ENCODE measurements at places on chromosomes 12 and 14.

DNA sequence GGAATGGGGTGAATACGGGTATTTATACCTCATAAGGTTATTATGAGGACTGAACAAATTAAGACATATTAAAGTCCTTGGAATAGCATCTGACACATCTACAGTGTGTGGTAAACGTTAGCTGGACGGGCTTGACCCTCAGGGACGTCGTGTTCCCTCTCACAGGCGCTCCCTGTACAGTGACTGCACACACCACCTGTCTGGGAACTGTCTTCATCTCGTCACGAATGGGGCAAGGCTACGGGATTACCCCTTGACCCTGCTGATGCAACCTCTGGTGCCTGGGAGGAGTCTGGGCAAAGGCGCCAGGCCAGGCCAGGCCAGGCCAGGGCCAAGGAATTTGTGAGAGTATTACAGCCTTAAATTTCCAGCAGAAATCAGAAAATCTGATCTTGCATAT lies 191.1 kb downstream of the CALM1 start:
- DNase-seq = no peak

GRCh38 chr14:32559048-32559447 lies 229.9 kb downstream of the AKAP6 start:
- no peak for DNase-seq

DNA sequence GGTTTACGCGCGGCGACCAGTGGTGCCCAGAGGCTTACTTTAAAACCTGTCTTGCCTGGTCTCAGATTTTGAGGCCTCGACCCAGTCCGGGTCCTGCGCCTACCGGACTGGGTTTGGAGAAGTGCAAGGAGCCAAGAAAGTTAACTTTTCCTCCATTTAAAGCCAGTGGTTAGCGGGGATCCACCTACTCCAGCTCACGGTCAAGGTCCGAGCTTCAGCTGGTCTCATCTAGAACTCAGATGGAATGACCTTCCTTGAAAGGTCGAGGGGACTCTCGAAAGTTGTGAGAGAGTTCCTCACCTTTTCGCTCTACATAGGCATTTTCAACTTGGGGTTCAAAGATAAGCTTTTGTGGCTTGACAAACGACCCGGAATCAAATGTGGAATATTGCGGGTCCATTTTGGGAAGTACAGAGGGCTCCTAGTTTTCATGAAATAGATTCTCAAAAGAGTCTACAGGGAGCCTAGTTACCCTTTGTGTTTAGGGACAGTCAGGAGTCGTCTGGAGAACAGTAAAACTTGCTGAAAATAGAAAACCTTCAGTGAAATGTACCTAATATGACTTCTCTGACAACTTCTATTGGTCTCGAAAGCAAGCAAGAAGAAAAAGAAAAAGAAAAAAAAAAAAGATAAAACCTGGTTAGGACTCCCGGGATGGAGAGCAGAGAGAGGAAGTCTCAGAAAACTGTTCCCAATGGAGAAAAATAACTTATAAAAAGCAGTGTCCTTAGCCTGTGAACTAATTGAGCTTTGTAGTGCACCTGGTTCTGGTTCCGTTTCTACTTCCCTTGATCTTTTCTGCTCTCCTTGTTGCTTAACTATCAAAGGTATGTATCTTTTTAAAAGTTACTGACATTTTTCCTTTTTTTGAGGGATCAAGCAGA lies 1.4 kb downstream of the KCNMB4 start:
- no peak for DNase-seq

DNA sequence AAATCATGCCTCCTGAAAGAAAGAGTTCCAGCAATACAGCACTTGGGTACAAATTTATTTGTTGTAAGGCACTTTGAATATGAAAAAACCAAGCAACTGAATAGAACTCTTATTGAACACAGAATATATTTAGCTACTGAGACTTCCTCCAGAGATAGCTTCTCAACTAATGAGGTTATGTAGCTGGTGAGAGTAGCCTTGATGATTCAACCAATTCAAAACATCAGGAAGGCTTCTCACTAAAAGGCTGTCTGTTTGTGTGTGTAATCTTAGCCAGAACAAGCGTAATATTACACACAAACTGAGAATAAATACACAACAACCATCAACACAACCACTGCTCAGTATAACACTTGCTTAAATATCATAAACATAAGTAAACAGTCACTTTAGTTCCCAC lies 20.4 kb downstream of the EIF2B2 start:
- DNase-seq = no peak

GRCh38 chr14:72904840-72905561 lies 11.1 kb upstream of the DPF3 start:
- DNase-seq = peak; percentile 52

DNA sequence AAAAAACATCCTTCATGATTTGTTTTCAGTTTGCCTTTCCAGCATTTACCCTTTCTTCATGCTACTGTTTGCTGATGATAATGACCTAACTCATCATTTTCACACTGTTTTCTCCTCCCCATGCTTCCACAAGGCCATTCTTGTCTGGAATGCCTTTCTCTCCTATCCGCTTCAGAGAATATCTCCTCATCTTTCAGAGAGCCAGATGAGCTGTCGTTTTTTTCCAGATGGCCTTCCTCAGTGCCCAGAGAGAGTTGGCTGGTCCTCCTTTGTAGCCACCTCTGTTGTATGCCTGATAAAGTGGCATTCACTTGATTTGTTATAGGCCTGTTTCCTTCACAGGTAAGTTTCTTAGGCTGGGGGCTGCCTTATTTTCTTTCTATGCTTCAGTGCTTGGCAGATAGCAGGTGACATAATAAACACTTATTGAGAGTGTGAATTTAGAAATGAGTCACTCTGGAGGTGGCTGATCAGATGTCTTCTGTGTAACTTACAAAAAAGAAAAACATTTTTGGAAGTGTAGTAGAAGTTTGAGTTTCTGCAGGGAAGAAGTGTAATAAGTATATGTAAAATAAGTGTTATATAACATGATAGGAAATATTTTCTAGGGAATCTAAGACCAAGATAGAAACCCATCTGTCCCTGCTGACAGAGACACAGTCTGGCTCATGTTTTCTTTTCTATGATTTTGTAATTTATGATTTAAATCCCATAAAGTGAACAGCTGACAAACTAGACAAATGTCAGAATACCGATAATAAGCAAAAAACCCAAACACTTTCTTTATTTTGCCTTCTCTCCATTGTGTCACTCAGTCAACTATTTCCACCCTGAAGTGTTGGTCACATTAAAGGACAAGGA lies 174.5 kb downstream of the DACT1 start:
- DNase-seq = no peak

DNA sequence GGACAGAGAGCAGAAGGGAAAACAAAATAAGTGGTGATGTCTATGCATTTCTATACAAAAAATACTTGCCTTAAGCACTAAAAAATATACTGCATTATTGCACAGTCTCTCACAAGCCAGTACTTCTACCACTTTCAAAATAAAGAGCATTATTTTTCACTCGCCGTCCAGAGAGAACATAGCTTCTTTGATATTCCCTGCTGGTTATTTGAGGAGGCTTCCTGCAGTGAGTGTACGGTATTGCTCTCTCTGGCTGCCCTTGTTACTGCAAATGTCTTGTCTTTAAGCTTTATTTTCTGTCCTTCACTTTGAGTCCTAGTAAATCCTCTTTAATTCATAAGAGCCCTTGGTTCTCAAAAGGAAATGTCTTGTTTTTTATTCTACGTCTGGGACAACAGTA lies 81.1 kb downstream of the EML1 start:
- no peak for DNase-seq

- DNase-seq = peak; percentile 45
Observed at GRCh38 chr12:9118158-9118557, 2.4 kb upstream of the A2M start.

GRCh38 chr14:78005325-78005724 lies 164.8 kb upstream of the NRXN3 start:
- DNase-seq = no peak

DNA sequence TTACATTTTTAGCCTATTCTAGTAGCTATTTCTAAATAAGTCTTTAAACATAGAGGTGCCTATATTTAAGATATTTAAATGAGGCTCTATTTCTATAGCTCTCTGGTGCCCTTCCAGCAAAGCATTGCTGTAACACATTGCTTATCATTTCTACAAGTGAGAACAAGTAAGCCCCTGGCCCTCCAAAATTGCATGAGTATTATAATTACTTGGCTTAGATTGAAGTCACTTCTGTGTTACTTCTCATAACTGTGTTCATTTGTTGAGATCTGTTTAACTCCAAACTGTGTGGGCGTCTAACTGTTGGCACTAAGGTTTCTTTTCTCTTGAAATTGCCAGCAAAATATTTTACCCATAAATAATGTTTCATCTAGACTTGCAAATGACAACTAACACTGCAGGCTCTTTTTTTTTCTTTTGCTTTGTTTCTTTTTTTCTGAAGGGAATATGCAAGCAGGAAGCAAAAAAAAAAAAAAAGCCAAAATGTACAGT lies 66.5 kb downstream of the DAD1 start:
- DNase-seq = no peak

- no peak for DNase-seq
Observed at GRCh38 chr12:114888448-114888847, 204.5 kb upstream of the TBX3 start.

DNA sequence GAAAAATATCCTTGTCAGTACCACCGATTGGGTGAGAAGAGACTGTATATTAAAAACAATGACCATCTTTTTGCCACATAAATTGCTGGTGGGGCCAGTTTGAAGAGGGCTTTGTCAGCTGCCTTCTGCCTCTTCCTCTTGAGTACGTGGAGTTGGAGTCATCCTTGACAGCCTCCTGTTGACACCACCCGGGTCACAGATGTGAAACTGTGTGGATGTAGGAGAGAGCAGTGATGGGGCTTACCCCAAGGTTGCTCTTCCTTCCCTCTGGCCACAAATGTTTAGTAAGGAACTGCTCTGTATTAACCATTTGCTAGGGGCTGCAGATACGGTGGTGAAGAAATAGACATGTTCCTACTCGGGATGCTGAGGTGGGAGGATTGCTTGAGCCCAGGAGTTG lies 12.2 kb downstream of the PTPN11 start:
- no peak for DNase-seq

DNA sequence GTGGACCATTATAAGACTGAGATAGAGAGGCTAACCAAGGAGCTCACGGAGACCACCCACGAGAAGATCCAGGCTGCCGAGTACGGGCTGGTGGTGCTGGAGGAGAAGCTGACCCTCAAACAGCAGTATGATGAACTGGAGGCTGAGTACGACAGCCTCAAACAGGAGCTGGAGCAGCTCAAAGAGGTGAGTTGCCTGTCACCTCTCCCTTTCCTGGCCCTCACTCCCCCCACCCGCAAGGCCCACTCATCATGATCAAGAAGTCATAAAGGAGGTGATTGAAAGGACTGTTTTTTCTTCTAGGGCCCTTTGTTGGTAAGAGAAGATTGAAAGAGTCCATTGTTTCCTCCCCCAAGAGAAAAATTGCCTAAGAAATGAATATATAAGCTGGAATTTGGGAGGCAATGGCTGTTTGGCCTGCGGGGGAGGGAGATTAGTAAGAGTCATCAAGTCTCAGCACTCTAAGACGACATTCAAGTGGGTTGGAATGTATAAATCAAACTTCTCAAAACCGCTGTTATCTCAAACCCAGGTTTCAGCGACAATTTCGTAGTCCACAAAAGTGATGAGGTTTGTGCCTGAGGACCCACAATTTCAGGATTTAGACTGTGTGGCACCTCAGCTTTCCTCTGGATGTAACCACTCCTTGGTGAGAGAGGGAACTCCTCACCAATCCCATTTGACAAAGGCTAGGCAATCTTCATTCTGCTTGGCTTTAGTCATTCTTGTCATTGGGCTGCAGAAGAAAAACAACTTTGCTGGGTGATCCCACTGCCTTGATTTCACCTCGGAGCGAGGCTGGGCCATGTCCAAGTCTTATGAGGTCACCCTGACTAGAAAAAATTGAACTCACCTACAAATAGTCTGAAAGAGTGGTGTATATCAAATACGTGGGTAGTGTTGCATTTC lies 966 bp downstream of the BICD1 start:
- DNase-seq = no peak

- no peak for DNase-seq
Observed at GRCh38 chr12:25997201-25997963, 38.9 kb downstream of the RASSF8 start.

DNA sequence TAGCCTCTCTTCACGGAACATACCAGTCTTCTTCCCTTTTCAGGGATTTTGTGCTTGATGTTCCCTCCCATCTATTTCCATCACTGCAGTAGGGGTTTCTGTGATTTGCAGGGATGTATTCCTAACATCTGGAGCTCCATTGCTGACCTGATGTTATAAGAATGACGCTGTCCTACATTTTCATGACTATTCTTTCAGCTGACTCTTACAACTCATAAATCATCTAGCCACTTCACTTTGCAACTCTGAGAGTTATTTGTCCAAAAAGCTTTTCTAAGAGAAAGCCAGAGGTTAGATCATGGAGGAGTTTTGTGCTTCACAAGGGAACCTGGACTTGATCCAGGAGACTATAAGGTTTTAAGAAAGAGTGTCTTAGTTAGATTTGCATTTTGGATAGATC lies 116.6 kb upstream of the FAR2 start:
- DNase-seq = no peak

Measured in lower lobe of right lung (tissue), 2 donors.